ENCODE measurements at places on chromosomes 7 and 10. TPM values are rescaled to one million over a fixed set of nuclear protein-coding genes. Genes with fewer than 3 reads are reported as not detected.

DNA sequence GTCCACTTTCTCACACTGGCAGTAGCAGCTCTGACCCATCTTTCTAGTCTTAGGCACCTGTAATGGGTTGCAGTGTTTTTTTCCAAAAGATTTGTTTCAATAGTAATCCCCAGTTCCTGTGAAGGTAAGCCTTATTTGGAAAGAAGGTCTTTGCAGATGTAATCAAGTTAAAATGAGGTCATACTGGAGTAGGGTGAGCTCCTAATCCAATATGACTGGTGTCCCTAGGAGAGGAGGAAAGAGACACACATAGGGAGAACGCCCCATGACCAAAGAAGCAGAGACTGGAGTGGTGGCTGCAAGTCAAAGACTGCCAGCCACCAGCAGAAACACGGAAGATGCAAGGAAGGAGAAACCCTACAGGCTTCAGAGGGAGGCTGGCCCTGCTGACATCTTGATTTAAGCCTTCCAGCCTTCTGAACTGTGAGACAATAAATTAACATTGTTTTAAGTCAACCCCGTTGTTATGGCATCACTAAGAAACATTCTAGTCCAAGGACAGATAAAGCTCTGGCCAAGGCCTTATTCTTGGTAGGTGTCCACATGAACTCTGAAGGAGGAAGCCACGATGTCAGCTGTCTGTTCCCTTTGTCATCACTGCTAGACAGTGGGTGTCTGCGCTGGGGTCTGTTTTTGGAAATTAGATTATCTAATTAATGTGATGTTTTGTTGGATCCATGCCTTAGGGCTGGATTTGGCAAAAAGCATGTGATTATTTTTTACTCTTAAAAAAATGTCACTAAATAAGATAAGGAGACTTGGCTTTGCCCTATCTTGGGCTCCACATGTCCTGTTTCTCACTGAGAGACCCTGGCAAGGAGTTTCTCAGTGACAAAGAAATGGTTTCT is 214.9 kb downstream of the KCNMA1 start:
- no peak for DNase-seq

- no peak for DNase-seq
Observed at GRCh38 chr10:46547541-46548497, 8.6 kb downstream of the GPRIN2 start.

DNA sequence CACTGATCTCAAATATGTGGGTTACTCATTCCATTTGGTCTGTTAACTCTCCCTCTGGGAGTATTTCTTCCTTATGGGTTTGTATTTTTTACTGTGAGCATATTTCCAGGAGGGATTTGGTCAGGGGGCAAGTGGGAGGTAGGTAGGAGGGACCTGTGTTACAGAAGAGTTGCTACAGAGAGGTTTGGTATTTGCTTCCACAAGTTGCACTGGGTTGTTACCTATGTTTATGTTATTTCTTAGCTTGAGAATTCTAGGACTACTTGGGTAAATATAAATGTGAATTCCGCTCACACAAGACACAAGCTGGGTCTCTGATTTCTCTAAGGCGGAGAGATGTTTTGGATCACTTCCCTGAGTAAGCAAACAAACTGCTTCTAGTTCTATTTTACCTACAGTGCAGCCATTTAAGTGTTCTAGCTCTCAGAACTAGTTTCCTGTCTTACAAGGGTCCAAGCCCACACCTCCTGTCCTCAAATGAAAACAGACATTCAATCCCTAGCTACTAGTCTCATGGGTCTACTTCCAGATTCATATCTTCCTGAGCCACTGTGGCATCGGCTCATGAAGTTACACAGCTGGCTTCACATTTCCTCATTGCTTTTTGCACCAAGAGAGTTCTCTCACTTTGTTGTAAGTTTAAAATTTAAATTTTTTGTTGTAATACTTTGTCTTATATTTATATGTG is 75.4 kb upstream of the PPP1R3C start:
- DNase-seq, result peak; percentile 22

GRCh38 chr7:11636274-11636673 is 195.7 kb downstream of the THSD7A start:
- DNase-seq, result no peak

DNA sequence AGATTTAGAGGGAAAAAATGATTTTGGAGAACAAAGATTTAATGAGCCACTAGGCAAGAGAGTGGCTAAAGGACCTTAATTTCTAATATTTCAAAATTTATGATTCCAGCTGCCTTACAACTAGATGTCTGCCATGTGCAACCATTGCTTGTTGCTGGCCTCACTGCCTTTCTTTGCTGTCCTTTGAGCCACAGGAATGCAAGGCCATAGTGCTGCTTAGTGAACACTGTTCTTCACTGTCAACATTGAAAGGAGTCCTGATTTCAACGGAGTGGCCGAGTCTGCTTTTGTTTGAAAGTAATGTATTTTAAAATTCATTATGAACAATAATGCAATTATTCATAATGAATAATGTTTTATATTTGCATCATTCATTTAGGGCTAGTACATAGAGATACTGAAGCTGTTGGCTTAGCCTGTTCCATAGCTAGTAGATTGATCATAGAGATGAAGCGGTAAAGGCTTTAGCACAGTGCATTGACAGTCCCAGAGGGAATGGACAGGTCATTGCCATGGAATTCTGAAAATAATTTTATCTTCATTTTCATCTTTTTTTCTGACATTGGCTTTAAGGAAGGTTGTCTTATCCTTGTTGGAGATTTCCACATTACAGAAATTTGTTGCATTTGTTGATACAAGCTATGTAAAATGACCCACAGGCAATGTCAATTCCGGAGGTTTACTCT is 544.1 kb downstream of the AUTS2 start:
- DNase-seq, result peak; percentile 8

- peak; percentile 32 for DNase-seq
Observed at GRCh38 chr10:58177362-58177947, 90.2 kb downstream of the IPMK start.

LIPM gene
- not detected for total RNA-seq

Measured in LHCN-M2 (cell line).